Esophagus squamous epithelium (tissue), 5 donors: ENCODE measurements at places on chromosomes 12 and 14. TPM values are rescaled to one million over a fixed set of nuclear protein-coding genes. Genes with fewer than 3 reads are reported as not detected.

DNA sequence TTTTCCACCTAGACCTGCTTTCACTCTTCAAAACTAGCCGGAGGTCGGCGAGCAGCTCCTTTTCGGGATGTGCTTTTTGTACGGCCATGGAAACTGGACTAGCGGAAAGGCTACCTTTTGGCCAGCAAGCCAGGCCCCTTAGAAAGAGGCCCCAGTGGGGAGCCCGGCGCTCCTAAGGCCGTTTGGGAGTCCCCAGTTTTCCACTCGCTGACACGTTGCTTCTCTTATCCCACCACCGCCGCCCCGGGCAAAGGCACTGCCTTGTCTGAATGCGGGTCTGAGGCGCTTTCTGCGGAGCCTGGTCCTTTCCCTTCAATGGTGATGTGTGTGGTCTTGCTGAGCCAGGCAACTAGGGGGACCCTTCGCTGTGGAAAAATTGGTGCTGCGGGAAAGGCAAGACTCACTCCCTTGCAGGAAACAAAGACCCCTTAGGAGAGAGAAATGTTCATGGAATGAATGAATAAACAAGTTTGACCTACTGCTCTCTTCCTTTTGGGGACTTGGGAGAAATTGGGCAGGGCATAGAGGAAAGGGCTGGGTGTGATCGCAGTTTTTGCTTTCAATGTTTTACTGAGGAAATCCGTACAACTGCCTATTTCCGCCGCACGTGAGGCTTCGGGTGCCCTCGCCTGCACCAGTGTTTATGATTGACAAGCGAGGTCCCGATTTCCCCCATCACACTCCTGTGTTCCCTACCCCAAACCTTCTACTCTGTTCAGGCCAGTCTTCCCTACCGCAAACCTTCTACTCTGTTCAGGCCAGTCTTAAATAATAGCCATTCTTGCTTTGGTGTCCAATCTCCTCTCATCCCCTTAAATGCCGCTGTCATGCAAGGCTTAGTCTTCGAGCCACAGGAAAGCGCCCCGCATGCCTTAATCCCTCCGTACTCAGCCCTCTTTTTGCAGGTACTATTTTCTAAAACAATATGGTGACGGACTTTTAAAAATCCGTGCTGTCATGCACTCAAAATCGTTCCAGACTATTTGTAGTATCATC lies 1.0 kb upstream of the SLC38A2 start:
- no peaks in the 10 kb centered on the region for H3K27me3 ChIP-seq
- no peak for DNase-seq
- peaks cover 14% of the 10 kb centered on the region for H3K36me3 ChIP-seq
- peak overlapping the region; percentile 99 for H3K4me3 ChIP-seq
- H3K27ac ChIP-seq = peak overlapping the region; percentile 98
- peaks cover 15% of the 10 kb centered on the region for H3K4me1 ChIP-seq

OR6C2 gene
- total RNA-seq = not detected

TMEM233 gene
- total RNA-seq = 0.19 TPM

- H3K27ac ChIP-seq = no peak overlapping the region
- H3K4me1 ChIP-seq = no peaks in the 10 kb centered on the region
- H3K27me3 ChIP-seq = no peaks in the 10 kb centered on the region
- H3K4me3 ChIP-seq = no peak overlapping the region
- DNase-seq = no peak
These were observed 646 bp upstream of the OR6C4 start for GRCh38 chr12:55548756-55549155.

GRCh38 chr14:67564236-67564635 lies 31.1 kb downstream of the PLEKHH1 start:
- DNase-seq = no peak
- peaks cover 15% of the 10 kb centered on the region for H3K36me3 ChIP-seq
- no peaks in the 10 kb centered on the region for H3K27me3 ChIP-seq
- no peak overlapping the region for H3K27ac ChIP-seq
- no peaks in the 10 kb centered on the region for H3K4me1 ChIP-seq

BMAL2 gene
- 80.7 TPM for total RNA-seq

DNA sequence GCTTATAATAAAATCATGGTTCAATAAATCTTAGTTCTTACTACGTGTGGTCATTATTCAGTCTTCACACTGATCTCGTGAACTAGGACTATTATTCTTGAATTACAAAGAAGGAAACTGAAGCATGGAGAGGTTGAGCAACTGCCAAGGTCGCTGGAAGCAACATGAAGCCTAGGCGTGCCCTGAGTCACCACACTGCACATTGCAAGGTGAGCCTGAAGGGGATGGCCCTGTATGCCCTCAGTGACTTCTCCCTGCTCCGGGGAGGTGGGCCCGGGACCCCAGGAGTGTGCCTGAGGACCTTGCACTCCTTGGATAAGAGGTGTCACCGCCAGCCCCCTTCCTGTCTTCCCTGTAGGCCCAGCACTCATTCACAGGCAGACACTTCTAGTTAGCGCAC lies 161.6 kb downstream of the CACNA1C start:
- H3K4me3 ChIP-seq = no peak overlapping the region
- no peaks in the 10 kb centered on the region for H3K36me3 ChIP-seq
- DNase-seq = no peak

- no peak overlapping the region for H3K27ac ChIP-seq
- no peaks in the 10 kb centered on the region for H3K27me3 ChIP-seq
- no peak overlapping the region for H3K4me3 ChIP-seq
- no peak for DNase-seq
- H3K4me1 ChIP-seq = no peaks in the 10 kb centered on the region
- no peaks in the 10 kb centered on the region for H3K36me3 ChIP-seq
These were observed 242.7 kb downstream of the ATXN7L3B start for GRCh38 chr12:74780182-74780849.

- no peaks in the 10 kb centered on the region for H3K36me3 ChIP-seq
- H3K4me3 ChIP-seq = no peak overlapping the region
- no peaks in the 10 kb centered on the region for H3K4me1 ChIP-seq
- no peak overlapping the region for H3K27ac ChIP-seq
- H3K27me3 ChIP-seq = no peaks in the 10 kb centered on the region
These were observed 207.3 kb upstream of the PRKD1 start for GRCh38 chr14:30134936-30135335.

GRCh38 chr12:123519141-123520001 lies 14.1 kb downstream of the RILPL1 start:
- DNase-seq = no peak
- peak overlapping the region; percentile 72 for H3K27ac ChIP-seq
- H3K4me3 ChIP-seq = no peak overlapping the region
- no peaks in the 10 kb centered on the region for H3K4me1 ChIP-seq
- H3K27me3 ChIP-seq = no peaks in the 10 kb centered on the region

DNA sequence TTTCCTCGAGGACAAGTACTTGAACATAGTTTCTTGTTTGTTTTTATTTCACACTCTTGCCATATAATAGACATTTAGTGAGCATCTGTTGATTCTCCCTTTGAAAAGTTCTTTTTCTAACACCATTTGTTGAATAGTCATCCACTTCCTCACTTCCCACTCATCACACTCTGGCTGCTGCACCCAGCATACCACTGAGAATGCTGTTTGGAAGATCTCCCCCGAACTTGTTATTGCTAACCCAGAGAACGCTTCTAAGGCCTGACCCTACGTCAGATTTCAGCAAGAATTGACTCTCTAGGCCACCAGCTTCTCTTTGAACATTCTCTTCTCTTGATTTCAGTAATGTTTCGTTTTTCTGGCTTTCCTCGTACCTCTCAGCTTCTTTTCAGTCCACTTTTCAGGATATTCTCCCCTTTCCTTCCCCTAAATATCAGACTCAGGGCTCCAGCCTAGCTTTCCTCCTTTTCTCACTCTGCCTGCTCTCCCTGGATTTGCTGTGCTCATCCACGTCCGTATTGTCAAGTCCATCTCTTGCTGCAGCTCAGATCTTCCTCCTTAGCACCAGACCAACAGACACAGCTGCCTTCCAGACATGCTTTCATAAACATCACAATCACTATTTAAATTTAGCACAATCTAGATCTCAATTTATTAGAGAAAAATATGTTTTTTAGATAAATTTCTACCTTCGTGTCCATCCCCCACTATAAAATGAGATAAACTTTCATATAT lies 94.0 kb upstream of the SLC38A4 start:
- DNase-seq = no peak
- no peaks in the 10 kb centered on the region for H3K27me3 ChIP-seq
- H3K4me1 ChIP-seq = peaks cover 6% of the 10 kb centered on the region
- no peak overlapping the region for H3K4me3 ChIP-seq
- peak overlapping the region; percentile 53 for H3K27ac ChIP-seq

GRCh38 chr12:22536346-22536945 lies 7.9 kb downstream of the C2CD5 start:
- no peak overlapping the region for H3K4me3 ChIP-seq
- no peaks in the 10 kb centered on the region for H3K36me3 ChIP-seq
- H3K4me1 ChIP-seq = no peaks in the 10 kb centered on the region
- H3K27me3 ChIP-seq = no peaks in the 10 kb centered on the region
- H3K27ac ChIP-seq = no peak overlapping the region

LMO3 gene
- 1.0 TPM for total RNA-seq

DNA sequence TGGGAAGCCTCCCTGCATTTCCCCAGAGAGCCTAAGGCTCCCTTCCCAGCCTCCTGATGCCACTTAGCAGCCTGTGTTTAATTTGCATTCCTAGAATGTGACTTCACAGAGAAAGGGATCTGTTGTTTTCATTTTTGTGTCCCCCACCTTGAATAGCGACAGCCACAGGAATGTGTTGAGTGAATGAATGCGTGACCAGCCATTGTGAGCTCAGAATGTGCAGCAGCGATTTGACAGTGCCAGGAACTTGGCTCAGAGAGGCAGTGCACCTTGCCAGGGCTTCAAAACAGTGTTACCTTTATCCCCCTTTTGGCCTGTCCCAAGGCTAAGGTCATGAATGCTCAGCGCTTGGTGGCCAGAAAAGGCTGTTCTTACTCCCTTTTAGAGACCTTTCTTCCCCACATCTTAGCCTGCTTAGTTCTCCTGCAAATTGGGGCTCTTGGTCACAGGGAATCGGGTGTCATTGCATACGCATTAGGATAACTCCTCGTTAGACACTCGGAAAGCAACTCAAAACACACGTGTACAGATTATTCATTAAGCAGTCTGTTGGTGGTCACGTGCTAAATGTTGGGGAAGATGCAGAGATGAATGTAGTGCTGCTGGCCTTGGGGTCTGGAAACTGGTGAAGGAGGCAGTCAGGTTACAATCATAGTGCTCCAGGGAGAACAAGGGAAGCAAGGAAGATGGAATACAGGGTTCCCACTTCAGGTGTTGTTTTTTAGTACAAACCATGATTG lies 9.8 kb downstream of the NTF3 start:
- no peaks in the 10 kb centered on the region for H3K4me1 ChIP-seq
- H3K27ac ChIP-seq = no peak overlapping the region
- H3K36me3 ChIP-seq = no peaks in the 10 kb centered on the region
- no peak for DNase-seq
- H3K4me3 ChIP-seq = no peak overlapping the region

- H3K27me3 ChIP-seq = no peaks in the 10 kb centered on the region
- peaks cover 58% of the 10 kb centered on the region for H3K36me3 ChIP-seq
- no peak overlapping the region for H3K27ac ChIP-seq
- no peak overlapping the region for H3K4me3 ChIP-seq
- DNase-seq = no peak
- peaks cover 10% of the 10 kb centered on the region for H3K4me1 ChIP-seq
These were observed 11.1 kb downstream of the NAA30 start for GRCh38 chr14:57401501-57401900.

HCAR1 gene
- total RNA-seq = 0.23 TPM

- H3K4me1 ChIP-seq = peaks cover 20% of the 10 kb centered on the region
- no peak overlapping the region for H3K27ac ChIP-seq
- DNase-seq = peak; percentile 25
These were observed 2.9 kb downstream of the SLC15A4 start for GRCh38 chr12:128820723-128821432.

- no peaks in the 10 kb centered on the region for H3K36me3 ChIP-seq
- no peaks in the 10 kb centered on the region for H3K27me3 ChIP-seq
- peaks cover 11% of the 10 kb centered on the region for H3K4me1 ChIP-seq
- no peak within 1 kb of the TSS for H3K27ac ChIP-seq
- H3K4me3 ChIP-seq = peak within 1 kb of the TSS; percentile 38
- DNase-seq = no peak
These were observed at the start of gene RIMBP2 for GRCh38 chr12:130715998-130716968. RIMBP2 (minus strand) TSS chr12:130716299; CDS start chr12:130479013, 237,286 bp downstream.

GRCh38 chr12:119613319-119613936 lies 19.9 kb downstream of the TMEM233 start:
- no peaks in the 10 kb centered on the region for H3K27me3 ChIP-seq
- H3K4me1 ChIP-seq = no peaks in the 10 kb centered on the region
- H3K4me3 ChIP-seq = no peak overlapping the region
- no peaks in the 10 kb centered on the region for H3K36me3 ChIP-seq
- H3K27ac ChIP-seq = no peak overlapping the region

GRCh38 chr14:20632448-20632830 lies 9.1 kb downstream of the OR6S1 start:
- DNase-seq = no peak
- H3K36me3 ChIP-seq = no peaks in the 10 kb centered on the region
- H3K27ac ChIP-seq = no peak overlapping the region

GRCh38 chr14:52115286-52115685 lies 46.4 kb upstream of the NID2 start:
- no peaks in the 10 kb centered on the region for H3K36me3 ChIP-seq
- no peak overlapping the region for H3K27ac ChIP-seq
- H3K27me3 ChIP-seq = no peaks in the 10 kb centered on the region
- no peaks in the 10 kb centered on the region for H3K4me1 ChIP-seq
- H3K4me3 ChIP-seq = no peak overlapping the region

DNA sequence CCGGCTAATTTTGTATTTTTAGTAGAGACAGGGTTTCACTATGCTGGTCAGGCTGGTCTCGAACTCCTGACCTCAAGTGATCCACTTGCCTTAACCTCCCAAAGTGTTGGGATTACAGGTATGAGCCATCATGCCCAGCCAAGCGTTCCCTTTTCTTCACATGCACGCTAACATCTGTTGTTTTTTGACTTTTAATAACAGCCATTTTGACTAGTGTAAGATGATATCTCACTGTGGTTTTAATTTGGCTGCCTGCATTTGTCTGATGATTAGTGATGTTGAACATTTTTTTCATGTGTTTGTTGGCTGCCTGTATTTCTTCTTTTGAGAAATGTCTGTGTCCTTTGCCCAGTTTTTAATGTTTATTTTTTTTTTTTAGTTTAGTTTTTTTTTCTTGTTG lies 10.2 kb upstream of the YARS2 start:
- H3K4me1 ChIP-seq = no peaks in the 10 kb centered on the region
- no peaks in the 10 kb centered on the region for H3K27me3 ChIP-seq
- H3K4me3 ChIP-seq = no peak overlapping the region
- DNase-seq = no peak
- H3K27ac ChIP-seq = no peak overlapping the region

DNA sequence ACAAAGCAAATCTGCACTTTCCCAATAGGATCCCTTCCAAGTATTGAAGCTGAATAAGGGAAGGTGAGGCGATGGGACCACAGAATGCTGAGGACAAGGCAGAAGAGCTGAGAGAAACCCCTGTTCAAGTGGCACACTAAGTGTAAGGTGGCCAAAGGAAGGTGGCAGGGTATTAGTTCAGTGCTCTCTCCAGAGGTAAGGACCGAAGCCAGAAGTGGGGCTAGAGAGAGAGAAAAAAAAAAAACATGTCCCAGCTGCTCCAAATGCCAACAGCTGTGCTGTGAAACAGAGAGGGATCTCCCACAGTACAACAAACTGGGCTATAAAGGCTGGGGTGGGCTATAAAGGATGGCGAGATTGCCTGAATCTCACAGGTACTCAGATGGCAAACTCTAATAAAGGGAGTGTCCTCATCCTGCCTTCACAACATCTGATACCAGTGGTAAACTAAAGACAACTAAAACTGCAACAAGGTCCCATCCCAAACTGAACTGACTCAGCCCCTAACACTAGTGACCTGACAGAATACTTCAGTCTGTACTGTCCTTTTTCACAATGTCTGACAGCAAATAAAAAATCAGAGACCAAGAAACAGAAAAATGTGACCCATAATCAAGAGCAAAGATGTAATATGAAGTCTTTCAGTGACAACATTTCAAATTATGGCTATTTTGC lies 47.9 kb downstream of the CDK17 start:
- H3K27me3 ChIP-seq = no peaks in the 10 kb centered on the region
- H3K27ac ChIP-seq = no peak overlapping the region
- H3K4me1 ChIP-seq = peaks cover 6% of the 10 kb centered on the region
- H3K36me3 ChIP-seq = no peaks in the 10 kb centered on the region
